Thyroid gland (tissue), 4 donors: ENCODE measurements at places on chromosomes 7 and 10.
A peak's percentile ranks its signal among the peaks of the same experiment; 100 is the strongest.

DNA sequence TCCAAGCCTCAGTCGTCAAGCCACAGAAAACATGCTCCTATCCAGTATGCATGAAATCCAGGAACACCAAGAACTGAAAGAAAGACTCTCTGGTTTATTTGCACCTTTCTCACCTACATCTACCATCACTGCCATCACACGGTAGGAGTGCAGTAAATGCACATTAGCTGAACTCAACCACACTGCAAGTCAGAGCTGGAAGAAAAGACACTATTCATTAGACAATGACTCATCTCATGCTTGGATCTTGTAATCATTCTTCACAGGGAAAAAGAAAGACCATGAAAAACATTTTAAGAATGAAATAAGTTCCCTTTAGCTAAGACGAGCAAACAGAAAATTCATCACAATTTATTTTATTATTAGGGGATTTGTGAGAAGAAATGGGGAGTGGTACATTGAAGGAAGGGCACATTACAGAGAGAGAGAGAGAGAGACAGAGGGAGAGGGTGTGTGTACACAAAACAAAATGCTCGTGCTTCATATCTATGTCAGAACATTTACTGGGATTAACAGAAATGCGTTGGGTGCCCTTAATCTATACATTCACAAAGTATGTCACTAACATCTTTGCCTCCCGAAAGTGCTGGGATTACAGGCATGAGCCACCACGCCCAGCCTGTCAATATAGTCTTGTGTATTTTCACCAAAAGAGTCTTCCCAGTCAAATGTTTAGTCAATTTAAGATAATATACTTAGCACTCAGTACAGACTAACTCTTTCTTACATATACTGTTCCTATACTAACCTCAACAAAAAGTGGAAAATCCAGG, 324.9 kb downstream of the PARD3 start:
- no peak for DNase-seq

DNA sequence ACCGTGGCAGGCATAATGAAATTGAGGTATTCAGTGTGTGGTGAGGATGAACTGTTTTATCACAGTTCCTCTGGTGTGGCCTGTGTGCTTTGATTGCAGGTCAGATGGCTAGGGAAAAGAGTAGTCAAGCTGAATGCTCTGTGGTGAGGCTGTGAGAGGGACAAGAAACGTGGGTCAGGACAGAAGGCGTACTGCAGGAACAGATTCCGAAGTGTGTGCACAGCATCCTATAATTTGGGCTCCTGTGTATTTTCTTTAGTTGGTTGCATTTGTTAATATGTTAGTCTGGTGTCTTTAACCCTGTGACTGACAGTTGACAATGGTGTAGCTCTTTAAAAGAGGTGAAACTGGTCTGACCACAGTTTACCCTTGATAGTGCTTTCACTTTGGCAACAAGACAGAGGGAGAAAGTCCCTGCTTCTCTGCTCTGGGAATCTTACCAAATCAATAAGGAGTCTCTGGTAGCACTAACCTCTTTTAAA, 76.5 kb downstream of the AUTS2 start:
- DNase-seq: no peak

DNA sequence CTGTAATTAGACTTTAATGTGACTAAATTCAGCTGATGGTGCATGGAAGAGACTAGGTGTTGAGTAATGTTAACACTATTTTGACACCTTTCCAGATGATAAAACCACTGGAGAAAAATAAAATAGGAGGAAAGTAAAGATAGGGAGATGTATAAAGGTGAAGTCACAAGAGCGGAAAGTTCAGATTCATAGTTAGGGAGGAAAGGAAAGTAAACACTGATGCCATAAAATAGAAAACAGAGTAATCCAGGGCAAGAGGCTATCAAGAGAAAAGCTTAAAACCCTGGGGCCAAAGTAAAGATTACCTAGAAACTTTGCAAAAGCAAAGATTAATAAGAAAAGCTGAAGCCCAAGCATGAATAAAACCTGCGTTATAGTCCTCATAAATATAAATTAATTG, 62.8 kb downstream of the RAB11FIP2 start:
- no peak for DNase-seq

GRCh38 chr10:113775686-113776294, 24.3 kb downstream of the PLEKHS1 start:
- DNase-seq: no peak

GRCh38 chr10:131822013-131822691, 78.7 kb upstream of the PPP2R2D start:
- no peak for DNase-seq

GRCh38 chr10:19347621-19348020, 299.0 kb downstream of the MALRD1 start:
- DNase-seq: no peak

GRCh38 chr7:80945976-80946375, 27.1 kb upstream of the SEMA3C start:
- DNase-seq: no peak

- DNase-seq: peak; percentile 46
Observed at GRCh38 chr7:75617634-75618234, 121.0 kb downstream of the HIP1 start.
